ENCODE measurements at places on chromosomes 2 and 18. TPM values are rescaled to one million over a fixed set of nuclear protein-coding genes. Genes with fewer than 3 reads are reported as not detected.

Gene GREB1
- total RNA-seq: 8.0 TPM

Gene SANBR
- 5.3 TPM for total RNA-seq

Gene RTP5
- not detected for total RNA-seq

DNA sequence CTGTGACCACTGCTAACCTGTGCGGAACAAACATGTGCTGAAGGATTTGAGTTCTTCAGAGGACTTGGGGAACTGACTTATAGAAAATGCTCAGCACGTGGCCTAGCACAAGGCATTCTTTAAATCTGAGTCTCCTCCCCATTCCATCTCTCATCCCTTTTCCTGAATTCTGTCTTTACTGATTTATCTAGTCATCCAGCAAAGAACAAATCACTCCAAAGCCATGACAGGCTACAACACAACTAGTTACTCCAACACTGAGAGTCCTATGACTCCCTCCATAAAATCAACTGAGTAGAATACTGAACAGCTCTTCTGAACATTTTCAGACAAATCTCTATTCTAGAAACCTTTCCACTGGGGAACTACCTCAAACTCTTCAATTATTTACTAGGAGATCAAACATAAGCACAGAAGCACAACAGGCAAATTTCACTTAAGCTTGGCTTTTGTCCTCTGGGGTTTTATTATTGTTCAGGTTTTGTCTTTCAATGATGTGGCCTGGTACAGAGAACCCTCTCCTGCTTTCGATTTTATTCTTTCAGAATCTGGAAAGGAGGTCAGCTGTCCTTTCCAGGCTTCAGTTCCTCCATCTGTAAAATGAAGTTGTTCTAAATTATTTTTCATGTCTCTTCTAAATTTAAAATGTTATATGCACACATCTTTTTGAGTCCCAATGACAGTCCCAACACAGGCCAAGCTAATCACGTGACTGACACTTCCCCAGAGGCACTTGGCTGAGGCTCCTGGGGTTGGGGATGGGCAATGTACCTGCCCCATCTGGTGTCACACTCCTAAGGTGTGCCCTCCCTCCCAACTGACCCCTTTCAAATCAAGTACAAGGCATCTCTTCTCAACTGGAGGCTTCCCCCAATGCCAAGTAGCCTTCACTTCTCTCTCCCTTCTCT, 31.8 kb downstream of the RNU4ATAC start:
- peak; percentile 1 for DNase-seq
- H3K4me1 ChIP-seq: peaks cover 70% of the 10 kb centered on the region
- H3K27me3 ChIP-seq: no peaks in the 10 kb centered on the region

DNA sequence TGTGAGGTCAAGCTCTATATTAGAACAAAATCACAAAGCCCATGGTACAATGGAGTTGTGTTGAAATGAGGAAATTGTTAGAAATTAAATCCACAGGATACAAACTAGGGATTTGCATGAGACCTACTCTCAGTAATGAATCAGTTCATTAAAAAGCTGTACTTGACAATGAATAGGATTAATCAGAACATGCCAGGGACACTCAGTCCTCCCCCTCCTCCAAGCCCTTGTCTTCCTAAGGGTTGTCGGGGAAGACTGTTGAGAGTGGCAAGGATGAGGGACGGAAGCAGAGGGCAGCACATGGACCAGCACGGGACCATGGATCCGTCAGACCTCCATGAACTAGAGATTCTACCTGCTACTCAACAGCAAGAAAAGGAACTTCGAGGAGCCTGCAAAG, 39.8 kb downstream of the SPRED2 start:
- H3K36me3 ChIP-seq: no peaks in the 10 kb centered on the region
- DNase-seq: no peak
- H3K27ac ChIP-seq: no peak overlapping the region
- no peak overlapping the region for H3K4me3 ChIP-seq
- no peaks in the 10 kb centered on the region for H3K27me3 ChIP-seq
- peaks cover 44% of the 10 kb centered on the region for H3K4me1 ChIP-seq

GRCh38 chr18:76518123-76518859, 23.2 kb upstream of the ZNF516 start:
- no peaks in the 10 kb centered on the region for H3K27me3 ChIP-seq
- DNase-seq: no peak
- H3K4me3 ChIP-seq: peak overlapping the region; percentile 47

- no peaks in the 10 kb centered on the region for H3K36me3 ChIP-seq
- H3K4me1 ChIP-seq: no peaks in the 10 kb centered on the region
- no peak overlapping the region for H3K4me3 ChIP-seq
- DNase-seq: no peak
These were observed 655.3 kb upstream of the FAM98A start for GRCh38 chr2:34254272-34254878.

DNA sequence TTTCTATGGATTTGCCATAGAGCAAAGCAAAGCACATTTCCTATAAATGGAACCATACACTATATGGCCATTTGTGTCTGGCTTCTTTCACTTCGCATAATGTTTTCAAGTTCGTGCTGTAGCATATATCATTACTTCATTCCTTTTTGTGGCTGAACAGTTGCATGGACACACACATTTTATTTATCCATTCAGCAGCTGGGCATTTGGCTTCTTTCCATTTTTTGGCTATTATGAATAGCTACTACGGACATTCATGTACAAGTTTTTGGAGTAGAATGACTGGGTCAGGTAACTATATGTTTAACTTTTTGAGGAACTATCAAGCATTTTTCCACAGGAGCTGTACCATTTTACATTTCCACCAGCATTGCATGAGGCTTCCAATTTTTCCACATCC, 10.7 kb upstream of the SELENOI start:
- H3K27me3 ChIP-seq: no peaks in the 10 kb centered on the region
- DNase-seq: no peak
- no peak overlapping the region for H3K27ac ChIP-seq
- H3K4me3 ChIP-seq: no peak overlapping the region
- H3K36me3 ChIP-seq: no peaks in the 10 kb centered on the region
- no peaks in the 10 kb centered on the region for H3K4me1 ChIP-seq

- H3K4me1 ChIP-seq: peaks cover 11% of the 10 kb centered on the region
- no peaks in the 10 kb centered on the region for H3K36me3 ChIP-seq
These were observed 17.5 kb downstream of the SIGLEC15 start for GRCh38 chr18:45843019-45843418.

- H3K27me3 ChIP-seq: no peaks in the 10 kb centered on the region
- no peak for DNase-seq
- no peaks in the 10 kb centered on the region for H3K4me1 ChIP-seq
- H3K4me3 ChIP-seq: no peak overlapping the region
- no peak overlapping the region for H3K27ac ChIP-seq
- no peaks in the 10 kb centered on the region for H3K36me3 ChIP-seq
These were observed 65.4 kb downstream of the PID1 start for GRCh38 chr2:229205704-229206103.

Gene CEP192
- total RNA-seq: 19.4 TPM
